ENCODE measurements at places on chromosomes 6 and 20.
A peak's percentile ranks its signal among the peaks of the same experiment; 100 is the strongest.

DNA sequence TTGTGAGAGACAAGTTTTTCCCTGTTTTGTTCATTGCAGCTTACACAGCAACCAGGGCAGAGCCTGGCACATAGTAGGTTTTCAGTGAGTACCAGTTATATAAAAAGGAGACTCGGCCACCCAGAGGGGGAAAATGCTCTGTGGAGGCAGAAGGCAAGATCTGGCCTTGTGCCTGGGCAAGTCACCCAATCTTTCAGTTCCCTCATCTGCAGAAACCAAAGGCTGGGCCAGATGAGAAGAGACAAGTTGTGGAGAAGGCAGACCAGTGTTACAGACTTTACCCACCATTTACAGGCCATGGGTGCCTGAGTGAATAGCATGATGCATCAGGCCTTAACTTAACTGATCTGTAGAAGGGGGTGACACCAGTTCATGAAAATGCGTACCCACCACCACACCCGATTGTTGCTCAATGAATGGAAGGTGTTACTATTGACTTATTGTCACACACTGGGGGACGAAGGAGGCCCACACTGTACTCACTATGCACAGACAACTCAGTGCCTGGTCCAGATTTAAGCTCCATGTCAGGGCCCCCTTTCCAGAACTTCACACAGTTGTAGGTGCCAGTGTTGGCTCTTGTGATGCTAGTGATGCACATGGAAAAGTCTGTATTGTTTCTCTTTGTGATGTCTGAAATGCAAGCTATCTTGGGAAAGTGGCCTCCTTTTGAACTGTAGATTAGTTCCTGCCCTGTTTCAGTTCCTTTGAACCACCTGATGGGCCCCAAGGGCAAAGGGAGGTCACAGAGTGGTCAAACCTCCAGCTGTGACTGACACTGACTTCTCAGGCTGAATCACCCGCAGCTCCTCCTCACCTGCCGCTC is 64.3 kb upstream of the SIRPG start:
- DNase-seq: no peak

- DNase-seq: no peak
Observed at GRCh38 chr6:69343851-69344250, 453.0 kb downstream of the LMBRD1 start.

DNA sequence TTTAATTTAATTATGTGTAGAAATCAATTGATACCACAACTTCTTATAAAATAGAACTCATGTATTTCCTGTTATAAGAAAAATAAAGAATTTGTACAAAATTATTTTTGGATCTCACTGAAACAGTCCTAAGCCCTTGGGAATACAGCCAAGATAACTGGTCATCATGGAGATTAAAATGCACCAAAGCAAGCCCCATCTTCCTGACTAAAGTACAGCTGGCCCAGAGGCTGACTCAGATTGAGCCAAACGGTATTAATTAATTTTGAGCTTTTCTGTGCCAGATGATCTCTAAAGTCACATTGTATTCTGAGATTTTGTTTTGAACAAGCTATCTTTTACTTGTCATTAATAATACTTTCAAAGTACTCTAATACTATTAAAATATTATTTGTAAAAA is 978.5 kb downstream of the TBC1D32 start:
- no peak for DNase-seq

DNA sequence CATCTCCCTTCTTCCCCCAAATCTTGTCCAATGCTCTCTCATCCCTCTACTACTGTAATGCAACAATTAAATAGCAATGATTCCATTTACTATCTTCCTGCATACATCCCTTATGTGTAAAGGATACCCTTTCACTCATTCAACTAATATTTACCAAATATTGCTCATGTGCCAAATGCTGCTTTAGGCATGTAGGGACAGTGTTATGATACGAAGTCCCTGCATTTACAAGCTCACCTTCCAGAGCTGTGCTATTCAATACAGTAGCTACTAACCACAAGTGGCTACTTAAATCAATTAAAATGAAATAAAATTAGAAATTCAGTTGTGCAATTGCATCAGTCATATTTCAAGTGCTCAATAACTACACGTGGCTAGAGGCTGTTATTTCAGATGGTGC is 41.1 kb downstream of the GMDS start:
- DNase-seq: no peak

GRCh38 chr6:162854228-162854627 is 126.5 kb downstream of the PACRG start:
- no peak for DNase-seq

DNA sequence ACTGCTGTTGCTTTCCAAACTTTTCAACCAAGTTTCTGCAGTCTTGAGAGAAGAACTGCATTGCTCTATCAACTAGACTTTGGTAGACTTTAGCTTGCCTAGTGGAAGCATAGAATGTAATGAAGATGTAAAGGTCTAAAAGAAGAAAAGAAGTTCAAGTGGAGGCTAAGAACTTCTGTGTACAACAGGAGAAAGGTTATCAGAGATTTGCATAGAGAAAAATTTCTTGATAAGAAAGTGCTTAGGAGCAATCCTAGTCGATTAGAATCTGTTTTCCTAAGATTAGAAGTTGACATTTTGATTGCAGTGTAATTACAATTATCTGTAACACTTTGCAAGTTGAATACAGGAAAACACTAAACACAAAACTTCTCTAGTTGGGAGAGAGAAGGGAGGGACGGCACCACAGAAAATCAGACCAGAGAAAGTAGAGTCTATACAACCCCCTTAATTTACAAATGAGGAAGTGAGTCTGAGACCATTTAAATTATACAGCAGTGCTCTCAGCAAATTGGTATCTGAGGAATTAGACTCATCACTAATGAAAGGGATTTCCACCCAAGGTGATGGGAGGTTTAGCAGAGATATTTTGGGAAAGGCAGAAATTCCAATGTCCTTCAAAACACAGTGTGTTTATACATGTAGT is 194.3 kb upstream of the MARCKS start:
- no peak for DNase-seq

- DNase-seq: no peak
Observed at GRCh38 chr20:31475472-31476293, 595 bp downstream of the REM1 start.

GRCh38 chr6:114579486-114579885 is 236.7 kb upstream of the HS3ST5 start:
- DNase-seq: no peak

- no peak for DNase-seq
Observed at GRCh38 chr20:3383878-3384495, 23.5 kb downstream of the DNAAF9 start.

DNA sequence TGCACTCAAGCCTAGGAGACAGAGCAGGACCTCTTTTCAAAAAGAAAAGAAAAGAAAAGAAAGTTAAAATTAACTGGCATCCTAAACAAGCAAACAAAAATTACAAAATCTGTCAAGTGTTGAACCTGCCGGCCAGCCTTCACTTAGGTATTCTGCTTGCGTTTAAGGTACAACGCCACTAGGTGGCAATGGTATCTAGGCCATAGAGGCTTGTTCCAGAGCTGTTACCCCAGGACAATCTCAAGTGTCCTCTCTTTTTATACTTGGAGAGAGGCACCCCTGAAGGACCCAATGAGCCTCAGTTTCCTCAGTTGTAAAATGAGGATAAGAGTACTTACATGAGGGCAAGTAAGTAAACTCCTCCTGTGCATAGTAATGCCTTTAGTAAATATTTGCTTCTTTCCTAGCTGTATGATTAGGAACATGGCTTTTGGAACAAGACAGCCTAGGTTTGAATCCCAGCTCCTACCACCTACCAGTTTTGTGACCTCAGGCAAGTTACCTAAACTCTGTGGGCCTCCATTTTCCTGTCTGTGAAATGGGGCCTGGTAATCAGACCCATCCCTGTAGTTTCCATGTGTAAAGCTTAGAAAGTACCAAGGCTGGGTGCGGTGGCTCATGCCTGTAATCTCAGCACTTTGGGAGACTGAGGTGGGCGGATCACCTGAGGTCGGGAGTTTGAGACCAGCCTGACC is 5.8 kb upstream of the PACSIN1 start:
- DNase-seq: peak; percentile 67

GRCh38 chr6:134287859-134288537 is 29.9 kb downstream of the SGK1 start:
- no peak for DNase-seq

GRCh38 chr6:88045521-88046136 is 2.0 kb upstream of the SPACA1 start:
- DNase-seq: no peak

DNA sequence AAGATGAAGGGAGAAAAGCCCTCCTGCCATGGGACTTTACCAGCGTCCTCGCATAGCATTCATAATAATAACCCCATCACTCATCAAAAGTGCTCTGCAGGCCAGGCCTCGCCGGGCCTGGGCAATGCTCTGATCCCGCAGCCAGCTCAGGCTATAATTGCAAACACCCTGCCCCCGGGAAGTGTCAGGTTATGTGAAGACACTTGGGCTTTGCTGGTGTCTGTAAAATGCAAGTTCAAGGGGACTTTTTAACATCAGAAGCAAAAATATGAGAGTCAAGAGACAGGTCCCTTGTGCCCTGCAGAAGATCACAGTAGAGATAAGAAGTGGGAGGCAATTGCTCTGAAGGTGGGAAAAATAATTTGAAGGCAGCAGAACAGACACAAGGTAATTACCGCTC is 381.0 kb downstream of the MAFB start:
- no peak for DNase-seq

DNA sequence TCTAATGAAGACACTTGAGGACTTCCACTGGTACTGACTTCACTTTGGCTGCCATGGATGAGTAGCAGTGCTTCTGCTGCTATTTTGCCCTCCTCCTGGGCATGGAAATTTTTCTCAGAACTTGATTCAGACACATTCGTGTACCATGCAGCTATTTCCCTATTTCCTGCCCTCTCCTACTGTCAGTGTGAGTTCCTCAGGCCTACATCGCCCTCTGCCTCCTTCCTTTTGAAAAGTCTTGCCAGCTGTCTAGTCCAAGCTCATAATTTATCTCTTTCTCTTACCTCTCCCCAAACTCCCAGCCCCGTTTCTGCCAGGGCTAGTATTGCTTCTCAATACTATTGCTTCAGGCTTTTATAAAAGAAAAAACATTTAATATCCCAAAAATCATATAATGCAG is 470.2 kb downstream of the ADGRB3 start:
- no peak for DNase-seq

DNA sequence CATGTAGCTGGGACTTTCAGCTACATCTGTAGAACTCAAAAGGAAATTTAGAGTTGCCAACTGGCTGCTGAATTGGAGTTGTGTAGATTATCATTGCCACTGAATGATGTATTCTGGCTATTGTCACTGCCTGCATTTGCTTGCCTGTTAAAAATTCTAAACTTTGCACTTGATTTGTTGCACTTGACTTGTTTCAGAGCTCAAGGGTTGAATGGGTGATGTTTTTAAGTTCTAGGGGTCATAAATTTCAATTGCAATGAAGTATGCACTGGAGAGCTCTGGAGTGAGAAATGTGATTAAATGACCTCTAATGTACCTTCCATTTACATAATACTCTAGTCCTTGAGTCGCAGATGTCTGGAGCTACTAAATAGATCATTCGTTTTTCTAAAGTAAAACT is 102.4 kb downstream of the TNFRSF21 start:
- no peak for DNase-seq

DNA sequence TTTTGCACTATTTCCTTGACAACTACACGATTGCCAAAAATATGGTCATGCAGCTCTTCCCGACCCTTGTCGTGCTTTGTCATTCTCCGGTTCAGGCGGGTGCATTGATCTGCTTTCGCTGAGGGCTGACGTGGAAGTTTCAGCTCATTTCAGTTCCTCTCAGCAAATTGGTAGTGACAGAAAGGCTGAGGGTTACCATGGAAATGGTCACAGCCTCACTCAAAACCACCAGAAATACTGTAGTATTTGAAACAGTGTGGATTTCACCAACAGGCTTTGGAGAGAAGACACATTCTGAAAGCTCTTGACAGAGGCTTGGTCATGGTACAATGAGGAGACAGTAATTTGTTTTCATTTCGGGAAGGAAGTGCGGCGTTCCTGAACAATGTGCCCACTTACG is 99.7 kb upstream of the EXOC2 start:
- no peak for DNase-seq

- no peak for DNase-seq
Observed at GRCh38 chr20:62782149-62782892, 14.0 kb upstream of the MRGBP start.

DNA sequence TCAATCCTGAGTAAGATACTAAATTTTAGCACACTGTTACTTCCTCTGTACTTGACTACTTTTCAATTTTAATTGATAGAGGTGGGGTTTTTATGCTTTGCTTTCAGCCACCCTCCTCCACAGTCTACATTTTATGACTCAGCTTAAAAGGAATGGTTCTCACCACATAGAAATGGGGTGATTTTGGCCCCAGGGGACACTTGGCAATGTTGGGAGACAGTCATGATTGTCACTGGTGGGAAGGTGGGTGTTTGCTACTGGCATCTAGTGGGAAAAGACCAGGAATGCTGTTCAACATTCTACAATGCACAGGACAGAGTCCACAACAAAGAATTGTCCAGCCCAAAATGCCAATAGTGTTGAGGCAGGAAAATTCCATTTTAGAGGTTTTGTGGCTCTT is 71.3 kb downstream of the PCSK2 start:
- no peak for DNase-seq

DNA sequence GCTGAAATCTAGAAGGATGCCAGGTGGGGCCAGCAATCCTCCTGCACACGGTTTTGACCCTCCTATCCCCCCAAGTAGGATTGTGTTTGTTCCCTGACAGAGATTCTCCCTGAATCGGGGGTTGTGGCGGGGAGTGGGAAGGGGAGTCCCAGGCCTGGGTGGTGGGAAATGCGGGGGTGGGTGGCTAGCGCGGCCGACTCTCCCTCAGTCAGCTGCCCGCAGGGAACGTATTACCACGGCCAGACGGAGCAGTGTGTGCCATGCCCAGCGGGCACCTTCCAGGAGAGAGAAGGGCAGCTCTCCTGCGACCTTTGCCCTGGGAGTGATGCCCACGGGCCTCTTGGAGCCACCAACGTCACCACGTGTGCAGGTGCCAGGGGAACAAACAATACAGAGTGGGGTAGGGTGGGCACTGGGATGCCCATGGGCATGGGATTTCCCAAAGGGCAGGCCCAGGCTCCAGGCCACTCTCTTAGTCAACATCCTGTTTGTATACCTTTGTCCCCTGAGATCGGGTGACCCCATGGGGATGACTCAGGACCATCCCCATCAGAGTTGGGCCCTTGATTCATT is 16.1 kb upstream of the ZNF76 start:
- no peak for DNase-seq

- no peak for DNase-seq
Observed at GRCh38 chr6:33742837-33743236, 3.9 kb downstream of the IP6K3 start.

GRCh38 chr20:1885254-1885653 is 10.0 kb upstream of the SIRPA start:
- no peak for DNase-seq

GRCh38 chr6:134753001-134753400 is 196.9 kb downstream of the ALDH8A1 start:
- no peak for DNase-seq

GRCh38 chr6:105676857-105677256 is 274.0 kb upstream of the PREP start:
- DNase-seq: no peak
